Activated naive CD4-positive, alpha-beta T cell (primary cell): ENCODE measurements at places on chromosomes 7 and 10.

DNA sequence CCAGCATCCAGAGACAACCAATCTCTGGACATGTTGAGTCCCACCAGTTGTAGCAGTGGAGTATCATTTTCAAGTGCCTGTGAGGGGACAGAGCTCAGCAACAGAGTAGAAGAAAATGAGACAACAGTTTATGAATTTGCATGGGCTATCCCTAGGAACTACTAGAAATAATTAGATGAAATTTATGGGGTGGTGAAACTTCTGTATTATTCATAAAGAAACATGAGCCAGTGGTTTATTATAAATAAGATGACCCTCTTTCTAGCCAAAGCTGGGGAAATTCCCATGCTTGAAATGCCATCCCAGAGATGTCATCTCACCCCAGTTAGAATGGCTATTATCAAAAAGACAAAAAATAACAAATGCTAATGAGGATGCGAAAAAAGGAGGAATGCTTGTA is 55.1 kb upstream of the ITGB8 start:
- DNase-seq, result no peak

- DNase-seq, result no peak
These were observed 55.1 kb downstream of the VOPP1 start for GRCh38 chr7:55517191-55517633.

DNA sequence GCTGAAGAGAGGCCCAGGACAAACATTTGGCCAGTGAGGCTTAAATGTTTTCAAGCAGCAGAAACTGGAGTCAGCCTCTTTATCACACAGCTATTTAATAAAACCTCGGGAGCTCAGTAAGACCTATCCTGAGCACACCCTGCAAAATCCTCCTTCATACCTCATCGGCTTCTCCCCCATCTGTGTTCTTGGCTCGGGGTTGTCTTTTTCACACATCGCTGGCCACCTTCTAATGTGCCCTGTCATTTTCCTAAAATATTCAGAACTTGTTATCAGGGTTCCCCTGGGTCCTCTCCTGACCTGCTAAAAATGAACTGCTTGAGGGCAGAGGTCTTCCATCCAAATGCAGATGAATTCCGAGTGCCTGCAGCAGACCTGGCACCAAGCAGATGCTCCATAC is 310.3 kb upstream of the AKR1E2 start:
- DNase-seq, result no peak

DNA sequence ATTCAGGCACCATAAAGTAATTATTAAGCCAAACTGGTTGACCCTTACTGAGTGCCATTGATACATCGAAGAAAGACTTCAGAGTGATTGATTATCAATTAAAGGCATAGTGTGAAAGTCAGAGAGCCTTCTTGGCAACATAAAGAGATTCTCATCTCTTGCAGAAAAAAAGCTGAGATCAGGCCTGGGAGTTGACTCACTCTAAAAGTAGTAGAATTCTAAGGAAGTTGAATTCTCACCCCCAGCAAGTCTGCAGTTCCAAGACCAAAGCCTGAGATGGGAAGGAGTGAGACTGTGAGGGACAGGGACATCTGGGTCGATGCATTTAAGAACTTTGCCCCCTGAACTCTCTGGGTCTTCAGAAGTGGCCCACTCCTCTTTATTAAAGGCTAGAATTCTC is 21.6 kb upstream of the ERCC6 start:
- DNase-seq, result no peak

- no peak for DNase-seq
These were observed 6.9 kb downstream of the NRAP start for GRCh38 chr10:113656896-113657295.

DNA sequence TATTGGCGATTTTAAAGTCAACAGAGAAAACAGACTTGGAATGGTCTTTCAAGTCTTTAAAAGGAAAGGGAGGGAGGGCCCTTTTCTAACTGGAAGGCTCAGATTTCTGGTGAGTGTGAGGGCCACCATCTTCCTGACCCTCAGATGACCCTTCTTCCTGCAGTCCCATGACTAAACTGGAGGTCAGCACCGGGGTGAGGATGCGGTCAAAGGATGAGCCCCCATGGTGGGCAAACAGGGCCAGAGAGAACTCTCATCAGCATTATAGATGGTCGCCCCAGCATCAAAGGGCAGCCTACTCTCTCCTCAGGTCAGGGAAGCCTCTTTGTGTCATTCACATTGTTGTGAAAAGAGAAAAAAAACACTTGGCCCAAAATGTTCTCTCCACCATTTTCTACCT is 219.2 kb downstream of the LRMDA start:
- DNase-seq, result no peak

DNA sequence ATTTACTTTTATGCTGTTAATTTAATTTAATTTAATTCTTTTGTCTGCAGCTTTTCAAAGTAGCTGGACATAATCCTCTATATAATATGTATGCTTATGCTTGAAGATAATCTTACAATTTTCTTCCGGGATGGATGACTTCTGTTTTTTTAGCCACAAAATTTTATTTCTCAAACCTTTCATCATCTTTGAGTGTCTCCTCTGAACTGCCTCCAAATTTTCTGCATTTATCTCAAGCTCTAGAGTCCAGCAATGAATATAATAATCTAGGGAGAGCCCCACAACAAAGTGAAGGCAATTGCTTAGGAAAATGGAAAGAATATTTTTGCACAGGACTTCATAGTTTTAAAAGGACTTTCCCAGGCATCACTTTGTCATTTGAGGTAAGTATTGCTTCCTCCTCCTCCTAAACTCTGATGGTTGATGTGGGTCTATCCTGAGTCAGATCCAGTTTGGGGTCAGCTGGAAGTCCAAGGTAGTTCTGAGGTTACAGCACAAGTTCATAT is 53.7 kb upstream of the FAM3C start:
- no peak for DNase-seq

DNA sequence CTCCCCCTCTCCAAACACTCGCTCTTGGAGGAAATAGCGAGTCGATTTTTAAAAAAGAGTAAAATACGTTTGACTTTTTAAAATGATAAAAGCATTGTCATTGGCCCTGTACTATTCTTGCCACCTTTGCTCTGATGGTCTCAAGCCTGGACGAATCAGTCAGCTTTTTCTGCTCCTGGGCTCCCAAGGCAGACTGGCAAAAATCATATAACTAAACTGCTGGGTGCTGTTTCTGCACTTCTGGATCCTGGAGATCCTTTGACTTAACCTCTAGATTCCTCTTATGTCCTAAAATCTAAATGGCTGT is 1.8 kb downstream of the TPST1 start:
- no peak for DNase-seq

GRCh38 chr7:88218429-88218745 is 1.5 kb downstream of the SRI start:
- no peak for DNase-seq

- peak; percentile 25 for DNase-seq
These were observed 101.6 kb downstream of the CCSER2 start for GRCh38 chr10:84429926-84430520.

GRCh38 chr7:129210256-129210988 is 14.4 kb upstream of the AHCYL2 start:
- peak; percentile 52 for DNase-seq

GRCh38 chr10:127536972-127537760 is 11.9 kb upstream of the NPS start:
- DNase-seq, result no peak

DNA sequence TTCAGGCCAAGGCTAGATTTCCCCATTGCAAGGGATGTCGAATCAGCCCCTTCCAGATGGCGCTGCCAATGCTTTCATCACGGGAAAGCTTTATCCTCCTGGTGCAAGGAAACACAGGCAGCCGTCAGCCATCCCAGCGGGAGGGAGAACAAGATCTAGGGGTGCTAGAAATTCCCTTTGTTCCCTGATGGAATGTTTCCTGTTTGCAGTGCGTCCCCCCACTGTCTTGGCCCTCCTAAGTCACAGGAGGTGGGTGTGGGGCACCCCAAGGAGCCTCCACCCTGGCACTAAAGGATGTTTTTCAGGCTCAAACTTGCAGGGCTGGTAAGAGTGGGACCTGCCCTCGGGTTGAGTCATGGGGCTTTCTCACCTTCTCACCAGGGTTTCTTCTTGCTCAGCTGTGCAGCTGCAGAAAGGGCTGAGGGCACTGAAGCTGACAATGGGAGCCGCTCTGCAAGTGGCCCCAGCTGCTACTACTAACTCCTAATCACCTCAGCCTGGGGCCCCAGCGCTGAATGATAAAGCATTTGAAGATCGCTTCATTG is 103.6 kb downstream of the PRPF18 start:
- no peak for DNase-seq

- no peak for DNase-seq
These were observed 17.5 kb upstream of the ZNF862 start for GRCh38 chr7:149820622-149821190.

- no peak for DNase-seq
These were observed 36.8 kb upstream of the CDC14C start for GRCh38 chr7:48887500-48887899.

DNA sequence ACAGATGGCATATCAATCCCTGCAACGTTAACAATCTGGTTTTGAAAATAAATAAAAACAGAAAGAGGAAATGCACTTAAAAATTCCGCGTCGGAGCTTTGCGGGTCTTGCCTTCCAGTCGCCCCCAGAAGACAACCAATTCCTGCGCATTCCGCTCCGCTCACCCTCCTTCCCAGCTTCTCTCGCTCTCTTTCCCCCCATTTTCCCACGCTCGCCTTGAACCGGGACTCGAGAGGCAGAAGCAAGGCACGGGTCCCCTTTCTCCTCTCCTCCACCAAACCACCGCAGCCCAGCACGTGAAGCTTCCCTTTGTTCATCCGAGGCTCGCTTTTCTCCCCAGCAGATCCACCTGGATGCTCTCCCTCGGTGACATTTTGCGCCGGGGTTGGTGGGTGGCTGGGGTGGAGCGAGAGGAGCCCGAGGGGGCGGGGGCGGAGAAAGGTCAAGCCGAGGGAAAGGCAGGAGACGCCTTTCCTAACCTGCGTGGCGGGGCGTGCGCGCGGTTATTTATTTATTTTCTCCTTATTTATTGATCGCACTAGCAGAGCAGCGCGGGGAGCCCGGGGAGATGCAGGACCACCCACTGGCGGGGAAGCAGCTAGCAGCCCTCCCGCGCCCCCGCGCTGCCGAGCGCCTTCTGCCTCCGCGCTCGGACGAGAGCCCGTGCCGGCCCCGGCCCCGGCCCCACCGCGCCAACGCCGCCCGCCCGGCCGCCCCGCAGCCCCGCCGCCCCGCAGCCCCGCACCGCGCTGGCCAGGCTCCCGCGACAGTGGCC is at the start of gene KCND2:
Gene KCND2, plus strand, starts transcription at position 475 of the 775 bp plus-strand sequence.
- no peak for DNase-seq

- no peak for DNase-seq
These were observed 76.2 kb downstream of the CHN2 start for GRCh38 chr7:29270594-29271318.

DNA sequence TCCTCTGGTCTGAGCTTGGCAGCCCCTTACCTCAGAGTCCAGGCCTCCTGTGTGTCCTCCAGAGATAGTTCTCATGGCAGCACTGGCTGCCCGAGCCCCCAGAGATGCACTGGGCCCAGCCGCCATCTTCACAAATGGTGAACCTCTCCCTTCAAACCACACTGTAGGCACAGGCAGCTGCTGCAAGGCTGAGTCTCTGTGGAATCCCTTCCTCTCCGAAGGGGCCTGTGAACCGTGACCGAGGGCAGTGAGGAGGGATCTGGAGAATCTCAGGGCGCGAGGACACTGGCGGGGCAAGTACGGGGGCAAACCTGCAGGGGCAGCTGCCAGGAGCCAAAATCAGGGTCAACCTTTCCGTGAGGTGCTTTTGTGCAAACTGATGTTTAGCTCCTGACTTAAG is 69.5 kb upstream of the CFAP46 start:
- DNase-seq, result no peak

- DNase-seq, result no peak
These were observed 14.9 kb upstream of the SP4 start for GRCh38 chr7:21412957-21413356.

DNA sequence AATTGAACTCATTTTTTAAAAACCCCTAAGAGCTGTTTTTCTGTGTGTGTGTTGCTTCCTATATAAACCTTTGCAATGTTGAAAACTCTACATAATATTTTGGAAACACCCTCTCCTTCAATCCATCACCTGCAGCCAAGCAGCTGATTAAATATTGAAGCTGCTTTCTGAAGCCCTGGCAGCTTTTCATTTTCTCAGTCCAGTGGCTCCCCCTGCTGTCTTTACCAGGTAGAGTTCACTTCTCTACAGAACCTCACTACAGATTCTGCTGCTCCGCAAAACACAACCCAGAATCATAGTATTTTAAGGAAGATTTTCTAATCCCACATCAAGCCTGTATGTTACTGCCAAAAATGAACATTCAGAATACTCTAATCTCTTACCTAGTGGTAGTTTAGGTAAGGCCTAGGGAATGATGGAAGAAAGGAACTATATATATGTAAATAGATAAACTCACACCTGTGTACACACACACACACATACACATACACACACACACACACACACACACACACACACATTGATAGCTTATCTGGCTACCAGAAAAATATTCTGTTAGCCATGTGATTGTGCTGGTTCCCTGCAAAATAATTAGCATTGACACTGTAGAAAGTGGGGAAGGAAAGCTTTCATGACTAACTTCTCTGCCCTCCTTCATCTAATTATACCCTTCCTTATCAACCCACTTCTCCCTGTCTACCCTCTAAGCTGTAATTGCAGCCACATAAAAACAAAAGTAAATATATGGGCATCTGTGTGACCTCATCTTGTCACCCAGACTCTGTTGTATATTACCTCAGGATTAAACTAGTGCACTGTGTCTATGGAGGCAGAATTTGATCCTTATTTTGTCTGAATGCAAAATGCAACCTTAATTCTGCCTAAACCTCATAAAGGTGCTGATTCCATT is 229.5 kb upstream of the FZD1 start:
- DNase-seq, result no peak

DNA sequence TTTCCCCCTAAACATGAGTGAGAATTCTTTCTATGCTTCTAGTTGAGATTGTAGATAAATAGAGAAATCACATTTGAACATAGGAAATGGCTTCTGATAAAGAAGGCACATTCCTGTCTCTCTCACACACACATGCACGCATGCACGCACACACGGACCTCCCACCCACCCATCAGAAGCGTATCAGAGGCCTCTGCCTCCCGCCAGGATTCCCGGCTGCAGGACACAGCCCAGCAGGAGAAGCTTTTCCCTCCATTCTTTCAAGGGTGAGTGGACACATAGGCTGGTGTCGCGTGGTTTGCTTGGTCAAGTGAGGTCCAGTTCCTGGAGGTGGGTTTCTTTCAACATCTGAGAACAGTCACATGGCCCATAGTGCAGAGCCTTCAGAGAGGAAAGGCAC is 34.2 kb downstream of the KLF6 start:
- no peak for DNase-seq

- peak; percentile 76 for DNase-seq
These were observed at the start of gene OPTN for GRCh38 chr10:13099666-13100348. Gene OPTN (plus strand): TSS chr10:13100163. CDS start chr10:13109123, 8,960 bp downstream.

- no peak for DNase-seq
These were observed 379.6 kb downstream of the TNS3 start for GRCh38 chr7:47202146-47202783.

- DNase-seq, result no peak
These were observed 14.1 kb downstream of the CXCL12 start for GRCh38 chr10:44370731-44371248.
